ENCODE measurements at places on chromosomes 3 and 15. TPM values are rescaled to one million over a fixed set of nuclear protein-coding genes. Genes with fewer than 3 reads are reported as not detected.

DNA sequence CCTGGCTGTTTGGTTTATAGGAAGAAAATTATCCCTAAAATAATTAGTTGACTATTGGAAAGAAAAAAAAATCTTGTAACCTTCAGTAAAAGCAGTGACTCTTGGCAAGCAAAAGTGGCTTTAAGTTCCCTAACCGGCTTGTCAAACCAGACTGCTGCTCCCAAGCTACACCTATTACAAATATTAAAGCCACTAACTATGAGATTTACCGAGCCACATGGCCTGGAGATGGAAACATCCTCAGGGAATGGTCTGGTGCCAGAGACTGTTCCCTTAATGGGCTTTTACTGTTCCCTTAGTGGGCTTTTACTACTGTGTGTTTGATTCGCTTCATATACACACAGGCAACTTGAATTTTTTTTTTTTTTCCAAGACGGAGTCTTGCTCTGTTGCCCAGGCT, 35.9 kb upstream of the ZNF774 start:
- no peak for DNase-seq

CYP1A2 gene
- not detected for total RNA-seq

DNA sequence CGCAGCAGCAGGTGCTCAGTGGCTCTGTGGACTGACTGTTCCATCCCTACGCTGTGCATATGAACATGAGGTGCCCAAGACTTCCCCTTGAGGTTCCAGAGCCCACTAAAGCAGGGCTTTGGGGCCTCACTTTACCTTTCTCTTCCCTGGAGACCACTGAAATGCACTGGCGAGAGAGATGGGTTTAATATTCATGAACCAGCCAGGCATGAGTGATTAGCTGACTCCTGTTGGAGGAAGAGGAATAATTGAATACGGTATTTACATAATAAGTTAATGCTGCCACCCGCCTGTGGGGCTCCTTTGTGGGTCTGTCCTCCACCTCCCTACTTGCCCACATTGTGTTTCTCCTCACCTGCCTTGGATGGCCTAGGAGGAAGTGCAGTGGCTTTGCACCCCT, 263.4 kb downstream of the TLE3 start:
- no peak for DNase-seq

DNA sequence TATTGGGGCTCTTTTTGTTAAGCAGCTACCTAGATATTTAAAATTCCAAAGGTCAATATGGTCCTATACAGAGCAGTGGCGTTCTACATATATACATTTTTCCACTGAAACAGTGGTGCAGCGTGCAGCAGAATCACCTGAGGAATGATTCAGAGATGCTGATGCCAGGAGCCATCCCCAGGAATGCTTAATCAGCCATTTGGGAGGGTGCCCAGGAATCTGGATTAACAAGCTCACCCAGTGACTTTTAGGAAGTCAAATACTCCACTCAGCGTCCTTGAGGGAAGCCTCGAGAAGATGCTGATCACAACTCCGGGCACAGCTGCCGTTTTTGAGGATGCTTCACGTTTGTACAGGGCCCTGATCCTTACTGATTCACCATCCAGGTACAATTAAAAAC, 82.6 kb upstream of the ARHGEF3 start:
- no peak for DNase-seq

DNA sequence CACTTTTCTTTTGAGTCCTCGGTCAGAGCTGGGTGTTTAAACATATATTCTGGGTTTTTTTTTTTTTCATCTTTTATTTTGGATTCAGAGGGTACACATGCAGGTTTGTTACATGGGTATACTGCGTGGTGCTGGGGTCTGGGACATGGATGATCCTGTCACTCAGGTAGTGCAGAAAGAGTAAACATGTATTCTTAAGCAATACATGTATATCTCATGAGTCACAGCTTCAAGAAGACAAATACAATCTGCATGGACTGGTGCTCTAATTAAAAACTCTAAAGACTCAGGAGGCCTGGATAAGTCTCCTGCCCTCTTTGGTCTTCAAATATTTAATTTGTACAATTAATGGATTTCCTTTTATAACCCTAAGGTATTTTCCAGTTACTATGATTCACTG, 50.6 kb upstream of the PHLDB2 start:
- DNase-seq: no peak

DNA sequence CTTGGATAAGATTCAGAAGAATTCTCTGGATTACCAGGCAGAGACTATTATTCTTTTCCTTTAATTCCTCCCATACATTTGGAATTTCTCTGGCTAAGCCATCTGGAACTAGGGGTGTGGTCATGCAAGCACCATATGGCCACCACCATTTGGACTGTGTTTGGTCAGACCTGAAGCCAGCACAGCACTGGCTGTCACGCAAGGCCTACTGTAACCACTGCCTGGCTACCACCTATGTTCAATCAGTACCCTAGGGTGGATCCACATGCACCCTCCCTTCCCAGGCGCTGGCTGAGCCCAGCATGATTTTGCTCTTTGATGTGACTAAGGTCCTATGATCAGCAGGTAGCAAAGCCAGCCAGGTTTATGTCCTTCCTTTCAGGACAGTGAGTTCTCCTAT, 287.8 kb upstream of the GOLIM4 start:
- DNase-seq: no peak

P2RY1 gene
- 4.1 TPM for total RNA-seq

DNA sequence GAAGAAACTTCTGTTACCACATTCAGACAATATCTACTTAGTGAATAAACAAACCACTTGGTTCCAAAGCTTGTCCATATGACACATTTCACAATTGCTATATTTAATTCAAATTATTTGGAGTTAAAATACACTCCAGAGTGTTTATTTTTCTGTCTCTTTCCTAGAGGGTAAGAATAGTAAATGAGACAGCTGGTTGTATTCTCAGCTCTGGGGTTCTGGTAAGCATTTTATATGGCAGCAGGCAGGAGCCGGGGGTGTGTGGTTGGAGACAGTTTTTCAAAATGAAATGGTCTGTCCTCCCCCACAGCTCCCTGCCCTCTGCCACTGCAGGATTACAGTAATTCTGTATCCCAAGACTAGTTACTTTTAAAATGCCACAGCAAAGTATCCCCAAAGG, 10.9 kb upstream of the SEC61A1 start:
- no peak for DNase-seq

GRCh38 chr3:42638339-42638842, 15.1 kb upstream of the ZBTB47 start:
- DNase-seq: no peak

SLC22A14 gene
- total RNA-seq: 0.38 TPM

- DNase-seq: no peak
Observed at GRCh38 chr15:74392451-74392830, 25.0 kb upstream of the CYP11A1 start.

Measured in posterior vena cava (tissue), 2 donors.